Mesenteric fat pad (tissue), 1 donor: ENCODE measurements at places on chromosomes 3 and 15. TPM values are rescaled to one million over a fixed set of nuclear protein-coding genes. Genes with fewer than 3 reads are reported as not detected.

Gene C3orf62
- 5.8 TPM for total RNA-seq

Gene DUOXA2
- not detected for total RNA-seq

Gene EFCC1
- total RNA-seq: 1.8 TPM

Gene UROC1
- not detected for total RNA-seq

Gene SLC38A3
- total RNA-seq: 0.39 TPM

Gene CYP1A2
- total RNA-seq: not detected

Gene SNURF
- 2.6 TPM for total RNA-seq

- no peak for DNase-seq
Observed at GRCh38 chr15:51335087-51335486, 3.3 kb downstream of the CYP19A1 start.

DNA sequence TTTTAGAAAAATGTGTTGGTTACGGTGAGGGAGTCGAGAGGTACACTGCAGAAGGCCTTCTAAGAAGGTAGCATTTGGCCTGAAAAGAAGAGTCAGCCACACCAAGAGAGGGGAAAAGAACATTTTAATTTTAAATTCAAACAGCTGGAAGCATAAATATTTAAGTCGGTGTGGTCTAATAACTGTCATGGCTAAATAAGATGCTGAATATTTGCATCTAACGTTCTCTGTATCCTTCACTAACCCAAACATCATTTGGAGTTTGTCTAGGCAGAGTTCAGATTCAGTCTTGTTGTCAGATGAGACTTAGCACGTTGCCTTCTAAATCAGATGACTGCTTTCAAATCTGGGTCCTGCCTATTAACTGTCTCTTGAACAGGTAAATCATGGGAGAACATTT is 583.3 kb downstream of the DIPK2A start:
- no peak for DNase-seq

DNA sequence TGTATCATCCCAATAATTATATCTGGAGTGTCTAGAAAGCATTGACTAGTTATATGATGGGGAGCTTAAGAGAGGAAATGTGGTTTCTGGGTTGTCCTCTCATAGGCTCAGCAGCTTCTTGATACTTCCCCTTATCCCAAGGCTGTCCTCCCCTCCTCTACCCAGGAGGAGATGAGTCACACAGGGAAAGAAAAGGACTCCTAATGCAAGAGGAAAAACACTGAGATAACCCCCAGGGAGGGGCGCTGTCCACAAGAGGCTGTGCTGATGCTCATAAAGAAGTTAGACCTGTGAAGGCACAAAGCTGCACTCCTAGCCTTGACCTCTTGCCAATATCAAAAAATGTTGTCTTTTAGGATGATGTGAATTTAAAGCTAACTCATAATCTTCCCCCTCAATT is 28.8 kb upstream of the GYG1 start:
- DNase-seq: no peak

DNA sequence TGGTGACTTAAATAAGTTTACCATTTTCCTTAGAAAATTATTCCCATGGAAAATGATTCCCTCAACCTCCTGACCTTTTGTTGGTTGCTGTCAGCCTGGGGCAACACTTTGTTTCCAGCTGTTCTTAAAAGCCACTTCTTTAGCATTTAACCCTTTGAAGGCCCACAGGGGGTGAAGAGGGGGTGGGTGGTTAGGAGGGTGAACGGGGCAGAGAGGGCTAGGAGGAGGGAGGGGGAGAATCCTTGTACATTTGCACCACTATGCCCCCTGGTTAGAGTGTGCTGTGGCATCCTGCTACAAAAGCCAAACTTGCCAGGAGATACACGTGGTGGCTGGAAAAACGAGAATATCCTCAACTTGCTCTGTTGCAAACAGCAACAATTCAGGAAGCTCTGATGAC is 273.2 kb upstream of the RGMA start:
- DNase-seq: no peak

GRCh38 chr3:42983927-42984326 is 4.8 kb downstream of the GASK1A start:
- DNase-seq: no peak

DNA sequence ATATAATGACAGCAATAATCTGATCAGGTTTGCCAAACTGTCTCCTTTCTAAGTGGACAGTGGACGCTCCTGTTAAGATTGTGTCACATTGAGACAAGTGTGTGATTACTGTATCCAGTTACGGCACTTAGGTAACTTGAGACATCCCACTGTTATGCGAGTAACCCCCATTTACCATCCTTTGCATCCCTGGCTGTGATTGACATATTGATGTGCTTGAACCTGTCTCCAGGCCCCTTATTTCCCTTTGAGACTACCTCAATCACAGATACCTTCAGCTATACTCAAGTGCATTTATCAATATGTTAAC is 785.2 kb downstream of the NR2F2 start:
- no peak for DNase-seq

DNA sequence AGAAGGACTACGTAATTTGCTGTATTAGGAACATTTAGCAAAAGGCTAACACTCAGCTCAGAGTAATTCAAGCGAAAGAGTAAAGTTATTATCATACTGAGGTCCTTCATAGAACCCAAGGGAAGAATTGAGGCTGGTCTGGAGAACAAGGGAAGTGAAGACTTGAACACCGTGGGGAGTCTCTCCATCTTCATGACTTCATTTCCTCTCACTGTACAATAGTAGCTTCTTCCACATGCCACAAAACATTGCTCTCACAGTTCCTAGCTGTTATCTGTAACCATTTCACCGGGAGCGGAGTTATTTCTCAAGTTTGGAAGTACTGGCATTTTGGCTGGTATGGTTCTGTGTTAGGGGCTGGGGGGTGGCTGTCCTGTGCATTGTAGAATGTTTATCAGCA is 69.7 kb downstream of the MAGI1 start:
- no peak for DNase-seq

- DNase-seq: no peak
Observed at GRCh38 chr3:167740961-167741587, 5.6 kb downstream of the SERPINI1 start.

DNA sequence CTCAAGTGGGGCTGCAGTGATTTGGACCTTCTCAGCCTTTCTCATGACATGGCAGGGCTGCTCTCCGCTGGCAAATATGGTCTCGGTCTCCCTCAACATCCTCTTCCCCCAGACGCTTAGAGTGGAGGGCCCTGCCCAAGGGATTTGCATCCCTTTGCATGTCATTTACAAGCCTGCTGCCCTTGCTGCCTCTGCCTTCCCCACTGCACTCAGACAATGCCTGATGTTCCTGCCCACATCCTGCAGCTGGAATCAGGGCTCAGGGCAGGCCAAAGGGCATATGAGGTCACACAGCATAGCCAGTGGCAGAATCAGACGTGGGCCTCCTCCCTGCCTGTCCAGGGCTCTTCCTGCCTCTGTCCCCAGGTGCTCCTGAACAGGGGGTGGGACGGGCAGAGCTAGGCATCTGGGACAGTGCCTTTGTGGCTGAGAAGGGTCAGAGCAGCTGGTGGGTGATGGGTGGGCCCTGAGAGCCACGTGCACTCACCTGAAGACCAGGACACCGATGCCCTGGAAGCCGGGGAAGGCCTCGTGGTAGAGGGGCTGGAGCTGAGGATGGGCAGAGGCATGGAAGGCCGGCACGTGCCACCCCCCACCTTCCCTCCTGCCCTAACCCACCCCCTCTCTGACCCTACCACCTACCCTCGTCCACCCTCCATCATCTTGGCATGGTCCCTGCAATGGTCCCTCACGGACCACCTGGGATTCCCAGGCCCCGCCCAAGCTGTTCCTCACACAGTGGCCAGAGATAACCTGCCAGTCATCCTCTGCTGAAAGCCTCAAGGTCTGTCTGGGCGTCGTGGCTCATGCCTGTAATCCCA is 27.4 kb upstream of the GOLGA6C start:
- DNase-seq: no peak

DNA sequence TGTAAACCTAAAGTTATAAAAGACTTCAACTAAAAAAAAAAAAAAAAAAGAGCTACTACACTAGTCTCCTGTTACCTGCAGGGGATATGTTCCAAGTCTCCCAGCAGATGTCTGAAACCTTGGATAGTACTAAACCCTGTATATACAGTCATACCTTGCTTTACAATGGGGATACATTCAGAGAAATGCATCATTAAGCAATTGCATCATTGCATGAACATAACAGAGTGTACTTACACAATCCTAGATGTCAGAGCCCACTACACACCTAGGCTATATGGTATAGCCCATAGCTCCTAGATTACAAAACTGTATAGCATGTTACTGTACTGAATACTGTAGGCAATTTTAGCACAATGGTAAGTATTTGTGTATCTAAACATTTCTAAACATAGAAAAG is 119.1 kb downstream of the GMPS start:
- DNase-seq: no peak

- no peak for DNase-seq
Observed at GRCh38 chr3:52568069-52568468, 31.7 kb downstream of the UQCC5 start.

- no peak for DNase-seq
Observed at GRCh38 chr15:44918136-44918535, 38.4 kb upstream of the TERB2 start.

DNA sequence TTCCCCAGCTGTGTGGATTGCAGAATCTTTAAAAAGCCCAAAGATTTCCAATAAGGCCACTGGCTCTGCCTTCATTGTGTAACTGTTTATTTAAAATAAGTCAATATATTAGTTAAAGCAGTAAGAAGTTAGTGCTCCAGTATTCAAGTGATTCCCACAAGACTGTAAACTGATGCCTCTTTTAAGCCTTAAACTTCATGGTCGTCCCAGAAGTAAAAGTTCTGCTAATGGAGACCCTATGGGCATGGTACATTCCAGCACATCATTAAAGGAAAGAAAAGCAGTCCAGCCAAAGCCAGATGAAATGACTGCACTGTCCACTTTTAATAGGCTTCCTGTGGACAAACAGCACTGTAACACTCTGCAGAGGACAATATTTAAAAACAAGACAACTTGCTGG is 512.6 kb downstream of the MECOM start:
- no peak for DNase-seq

DNA sequence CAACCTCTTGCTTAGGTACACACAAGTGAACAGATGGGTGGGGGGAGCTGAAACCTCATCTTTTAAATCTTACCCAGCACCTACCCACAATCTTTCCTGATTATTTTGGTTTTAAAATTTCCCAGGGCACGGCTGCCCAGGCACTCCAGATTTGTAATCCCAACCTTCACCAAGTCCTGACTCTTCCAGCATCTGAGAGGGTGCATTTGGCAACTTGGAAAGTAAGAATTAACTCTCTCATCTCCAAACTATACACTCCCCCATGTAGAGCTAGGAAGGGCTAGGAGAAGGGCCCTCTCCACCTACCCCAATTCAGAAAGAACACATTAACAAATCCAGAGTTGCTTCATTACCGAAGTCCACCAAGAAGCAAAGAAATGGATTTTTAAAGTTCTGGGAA is 41.7 kb upstream of the PRICKLE2 start:
- DNase-seq: no peak
